ENCODE measurements at places on chromosomes 2 and 18. TPM values are rescaled to one million over a fixed set of nuclear protein-coding genes. Genes with fewer than 3 reads are reported as not detected.

The ITSN2 gene
- total RNA-seq = 22.5 TPM

- DNase-seq = peak; percentile 26
Observed at GRCh38 chr2:19851116-19851695, 50.6 kb downstream of the TTC32 start.

DNA sequence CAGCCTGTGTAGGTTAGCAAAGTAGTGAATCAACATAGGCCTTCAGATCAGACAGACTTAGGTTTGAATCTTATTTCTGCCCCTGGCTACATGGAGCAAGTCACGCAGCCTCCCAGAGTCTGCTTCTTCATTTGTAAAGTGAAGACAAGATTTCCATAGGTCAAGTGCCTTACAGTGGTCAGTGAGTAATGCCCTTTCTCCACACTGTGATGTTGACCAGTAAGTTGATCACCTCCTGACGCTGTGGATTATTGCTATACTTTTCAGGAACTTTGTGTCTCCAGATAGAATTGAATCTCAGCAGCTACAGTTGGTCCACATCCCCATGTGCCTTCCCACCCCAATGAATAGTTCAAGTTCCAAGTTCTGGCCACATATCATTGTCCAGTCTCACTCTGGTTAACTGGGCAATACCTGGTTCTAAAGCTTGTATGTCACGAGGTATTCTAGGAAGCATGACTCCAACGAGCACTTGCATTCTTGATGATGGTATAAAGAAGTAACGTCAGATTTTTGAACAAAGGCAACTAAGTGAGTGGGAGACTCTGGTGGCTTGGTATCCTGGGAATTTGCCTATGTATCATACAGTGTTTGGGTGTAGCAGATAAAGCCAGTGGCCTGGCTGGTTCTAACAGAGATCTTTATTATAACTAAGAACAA, 2.1 kb upstream of the CLIP4 start:
- peak; percentile 86 for DNase-seq

- DNase-seq = no peak
Observed at GRCh38 chr18:9906481-9906880, 7.3 kb upstream of the VAPA start.

The GKN2 gene
- not detected for total RNA-seq

- DNase-seq = peak; percentile 80
Observed at GRCh38 chr2:127032621-127033020, 74.3 kb downstream of the BIN1 start.

DNA sequence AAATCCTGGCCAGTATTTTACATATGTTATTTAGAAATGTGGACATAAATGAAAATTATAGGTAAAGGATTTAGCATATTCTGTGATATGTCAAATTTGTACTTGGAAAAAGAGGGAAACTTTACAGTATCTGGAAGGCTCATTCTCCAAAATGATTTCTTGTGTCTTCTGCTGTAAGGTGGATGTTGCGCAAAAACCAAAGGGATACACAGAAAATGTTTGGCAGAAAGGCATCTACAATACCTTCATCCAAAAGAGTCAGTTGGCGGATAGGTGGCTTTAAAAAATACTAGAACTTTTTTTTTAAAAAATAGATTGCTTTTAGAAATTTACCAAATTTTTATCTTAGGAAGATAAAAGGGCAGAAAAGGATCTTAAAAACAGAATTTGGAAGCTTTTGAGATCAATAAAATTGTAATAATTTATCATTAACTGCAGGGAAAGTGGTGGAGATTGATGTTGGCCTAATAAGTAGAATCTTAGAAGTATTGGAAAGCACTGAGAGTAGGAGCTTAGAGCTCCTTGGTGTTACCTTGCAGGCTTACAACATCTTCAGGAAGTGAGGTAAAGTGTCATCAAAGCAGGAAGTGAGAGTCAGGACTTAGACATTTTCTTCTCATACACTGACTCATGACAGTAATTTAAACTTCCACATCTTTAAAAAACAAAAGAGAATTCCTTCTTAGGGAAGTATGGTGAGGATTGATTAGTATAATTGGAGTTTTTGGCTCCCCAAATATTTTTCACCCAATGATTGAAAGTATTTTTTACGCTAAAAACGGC, 2.1 kb downstream of the NABP1 start:
- peak; percentile 74 for DNase-seq

DNA sequence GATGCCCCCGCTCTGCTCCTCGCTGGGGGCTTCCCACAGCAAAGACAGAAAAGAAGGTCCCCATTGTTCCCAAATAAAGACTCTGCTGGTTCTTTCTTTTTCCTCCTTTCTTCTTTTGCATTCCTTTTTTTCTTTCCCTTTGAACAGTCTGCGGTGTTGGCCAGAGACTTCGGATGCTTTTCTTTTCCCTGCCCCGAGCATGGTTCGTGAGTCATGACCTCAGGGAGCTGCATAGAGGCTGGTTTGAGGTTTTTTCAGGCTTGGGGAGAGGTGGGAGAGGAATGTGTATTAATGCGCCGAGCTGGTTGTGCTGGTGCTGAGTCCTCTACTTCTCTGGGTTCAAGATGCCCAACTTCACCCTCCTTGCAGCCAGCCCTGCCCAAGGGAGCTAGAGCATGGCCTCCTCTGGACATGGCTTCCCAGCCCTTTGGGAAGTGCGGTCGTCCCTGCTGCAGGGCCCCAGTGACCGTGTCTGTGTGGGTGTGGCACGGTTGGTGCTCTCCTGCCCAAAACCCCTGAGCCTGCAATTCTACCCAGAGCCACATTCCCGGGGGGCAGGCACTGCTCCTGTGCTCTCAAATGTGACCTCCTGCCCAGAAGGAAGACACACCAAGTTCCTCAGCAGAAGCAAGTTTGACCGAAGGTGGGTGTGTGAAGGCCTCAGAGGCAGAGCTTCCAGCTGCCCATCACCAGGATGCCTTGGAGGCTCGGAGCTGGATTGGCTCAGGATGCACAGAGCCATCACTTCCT, 9.0 kb upstream of the ARHGEF4 start:
- peak; percentile 96 for DNase-seq

GRCh38 chr2:96811917-96812316, 4.2 kb upstream of the CNNM3 start:
- DNase-seq = no peak

DNA sequence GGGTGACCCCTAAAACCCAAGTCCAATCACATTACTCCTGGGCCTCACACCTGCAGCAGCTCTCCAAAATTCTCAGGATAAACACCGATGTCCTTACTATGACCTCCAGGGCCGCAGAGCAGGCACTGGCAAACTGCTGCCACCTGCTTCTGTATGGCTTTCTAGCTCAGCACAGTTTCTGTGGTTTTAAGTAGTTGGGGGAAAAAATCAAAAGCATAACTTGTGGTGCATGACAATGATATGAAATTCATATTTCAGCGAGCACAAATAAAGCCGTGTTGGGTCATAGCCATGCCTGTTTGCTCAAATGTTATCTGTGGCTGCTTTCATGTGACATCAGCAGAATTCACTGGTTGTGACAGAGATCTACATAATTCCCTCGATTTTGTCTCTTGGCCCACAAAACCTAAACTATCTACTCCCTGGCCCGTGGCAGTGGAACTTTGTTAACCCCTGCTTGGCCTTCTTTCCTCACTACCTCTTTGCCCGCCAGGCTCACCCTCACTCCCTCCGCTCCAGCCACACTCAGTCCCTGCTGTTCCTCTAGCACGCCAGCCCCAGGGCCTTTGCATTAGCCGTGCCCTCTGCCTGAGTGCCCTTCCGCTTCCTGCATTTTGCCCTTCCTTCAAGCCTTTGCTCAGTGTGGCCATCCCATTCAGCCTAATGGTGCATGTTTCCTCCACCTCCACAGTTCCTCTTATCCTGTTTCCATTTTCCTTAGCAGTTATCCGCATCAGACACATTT, 108.3 kb downstream of the AGAP1 start:
- no peak for DNase-seq

- DNase-seq = no peak
Observed at GRCh38 chr2:52964916-52965530, 802.6 kb upstream of the CHAC2 start.

DNA sequence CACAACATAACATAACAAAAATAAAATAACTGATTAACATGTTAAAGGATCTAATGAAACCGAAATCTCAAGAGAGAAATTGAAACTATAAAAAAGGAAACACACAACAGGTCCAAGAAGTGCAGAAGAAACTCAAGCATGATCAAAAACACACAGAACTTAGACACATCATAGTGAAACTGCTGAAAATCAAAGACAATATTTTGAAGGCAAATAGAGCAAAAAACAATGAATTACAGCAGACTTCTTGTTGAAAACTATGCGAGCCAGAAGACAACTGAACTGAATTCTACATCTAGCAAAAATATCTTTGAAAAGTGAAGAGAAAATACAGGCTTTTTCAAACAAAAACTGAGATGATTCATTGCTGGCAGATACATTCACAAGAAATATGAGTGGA, 61.3 kb downstream of the UGP2 start:
- no peak for DNase-seq

- peak; percentile 24 for DNase-seq
Observed at GRCh38 chr2:10236571-10237391, 65.9 kb upstream of the HPCAL1 start.

- no peak for DNase-seq
Observed at GRCh38 chr2:172978063-172978383, 97.6 kb upstream of the MAP3K20 start.

The TPO gene
- not detected for total RNA-seq
